ENCODE measurements at places on chromosomes 5 and 9. TPM values are rescaled to one million over a fixed set of nuclear protein-coding genes. Genes with fewer than 3 reads are reported as not detected.

Gene APBB3
- 30.9 TPM for total RNA-seq

Gene ARID3C
- not detected for total RNA-seq

Gene CDH9
- not detected for total RNA-seq

Gene GPR21
- 1.1 TPM for total RNA-seq
